ENCODE measurements at places on chromosomes 7 and 10.
A peak's percentile ranks its signal among the peaks of the same experiment; 100 is the strongest.

- no peak for DNase-seq
Observed at GRCh38 chr7:106641416-106641815, 19.5 kb downstream of the CCDC71L start.

- no peak for DNase-seq
Observed at GRCh38 chr10:133012573-133013359, 70.4 kb upstream of the CFAP46 start.

GRCh38 chr7:55426676-55427075, 61.5 kb downstream of the LANCL2 start:
- DNase-seq = no peak

DNA sequence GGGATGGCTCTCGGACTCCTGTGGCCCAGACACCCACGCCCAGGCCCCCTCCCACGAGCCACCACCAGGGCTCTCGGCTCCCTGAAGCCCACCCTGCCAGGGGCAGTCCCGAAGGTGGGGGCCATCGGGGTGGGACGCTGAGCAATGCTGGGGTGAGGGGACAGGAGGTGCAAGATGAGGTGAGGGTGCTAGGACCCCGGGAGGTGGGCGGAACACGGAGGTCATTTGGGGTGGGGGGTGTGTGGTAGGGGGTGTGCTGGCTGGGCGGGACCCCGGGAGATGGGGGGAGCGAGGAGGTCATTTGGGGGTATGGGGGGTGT, 17.0 kb upstream of the LFNG start:
- no peak for DNase-seq

- DNase-seq = no peak
Observed at GRCh38 chr10:133117688-133118071, 30.0 kb downstream of the ADGRA1 start.

GRCh38 chr7:84042110-84042539, 152.5 kb downstream of the SEMA3A start:
- no peak for DNase-seq

- DNase-seq = no peak
Observed at GRCh38 chr7:33627741-33628140, 277.6 kb upstream of the BMPER start.

DNA sequence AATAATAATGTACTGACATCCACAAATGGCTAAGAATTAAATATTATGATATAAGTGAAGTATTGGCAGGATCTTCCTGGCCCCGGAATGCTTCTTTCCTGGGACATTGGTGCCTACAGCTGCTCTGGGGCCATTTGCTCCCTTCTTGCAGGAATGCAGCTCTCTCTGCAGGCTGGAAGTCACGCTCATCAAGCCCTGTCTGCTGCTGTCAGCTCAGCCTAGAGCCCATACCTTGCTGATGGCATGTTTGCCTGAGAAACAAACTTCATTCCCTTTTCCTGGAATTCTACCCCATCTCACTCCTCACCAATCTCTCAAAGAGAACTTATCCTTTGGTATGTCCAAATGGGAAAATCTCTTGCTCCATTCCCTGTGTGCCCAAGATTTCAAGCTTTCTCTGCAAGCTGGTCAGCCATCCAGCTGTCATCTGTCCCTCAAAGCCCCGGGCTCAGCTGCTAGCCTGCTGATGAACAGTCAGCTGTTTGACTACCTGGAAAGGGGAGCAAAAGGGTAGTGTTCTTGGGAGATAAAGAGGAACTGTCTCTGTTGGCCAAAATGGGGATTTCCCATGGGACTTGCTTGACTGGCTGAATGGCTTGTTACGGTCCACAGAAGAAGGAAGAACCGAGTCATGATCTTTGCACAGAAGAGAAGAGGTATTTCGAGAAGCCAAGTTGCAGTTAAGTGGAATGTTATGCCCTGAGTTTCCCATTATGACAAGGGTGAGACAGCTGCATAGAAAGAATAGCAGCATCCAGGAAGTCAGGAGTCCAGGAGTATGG, 12.0 kb upstream of the RASSF4 start:
- DNase-seq = no peak

GRCh38 chr10:68096913-68097516, 12.3 kb upstream of the MYPN start:
- no peak for DNase-seq

DNA sequence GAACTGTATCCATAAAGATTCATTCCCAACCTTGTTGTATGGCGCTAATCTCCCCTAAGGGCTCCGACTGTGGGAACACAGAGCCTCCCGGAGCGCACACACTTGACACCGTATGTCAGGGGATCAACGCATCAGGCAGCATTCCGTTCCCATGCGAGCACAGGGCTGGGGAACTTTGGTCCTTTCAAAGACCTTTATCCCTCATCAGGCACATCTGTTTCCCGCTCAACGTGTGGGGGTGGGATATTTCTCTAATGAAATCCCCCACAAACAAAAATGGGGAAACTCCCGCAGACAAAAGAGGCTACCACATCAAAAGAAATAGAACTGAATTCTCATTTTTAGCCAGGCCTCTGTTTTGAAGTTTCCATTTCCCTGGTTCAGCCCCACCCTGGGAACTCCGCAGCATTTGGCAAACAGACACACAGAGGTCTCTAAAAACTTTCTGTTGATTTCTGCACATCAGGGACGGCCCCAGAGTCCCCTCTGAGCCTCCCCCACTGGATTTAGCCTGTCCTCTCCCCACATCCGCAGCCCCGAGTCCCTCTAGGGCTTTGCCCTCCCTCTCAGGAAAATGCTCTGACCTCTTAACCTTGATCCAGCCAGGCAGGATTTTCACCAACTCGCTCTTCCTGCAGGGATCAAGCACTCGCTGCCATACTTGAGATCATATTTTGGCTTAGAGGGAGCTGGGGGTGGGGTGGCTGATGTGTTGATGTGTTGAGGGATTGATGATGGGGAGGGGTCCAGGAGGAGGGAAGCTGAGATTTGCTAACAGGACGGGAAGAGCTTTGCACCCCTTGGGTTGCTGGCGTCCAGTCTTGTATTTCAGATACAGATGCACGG, 6.6 kb downstream of the CPA5 start:
- no peak for DNase-seq

GRCh38 chr10:21015851-21016250, 118.7 kb upstream of the NEBL start:
- DNase-seq = no peak

GRCh38 chr10:119546009-119546408, 3.5 kb upstream of the RGS10 start:
- no peak for DNase-seq

GRCh38 chr7:8433477-8434289, at the start of gene NXPH1:
Gene NXPH1, plus strand, starts transcription at chr7:8433609.
- no peak for DNase-seq

DNA sequence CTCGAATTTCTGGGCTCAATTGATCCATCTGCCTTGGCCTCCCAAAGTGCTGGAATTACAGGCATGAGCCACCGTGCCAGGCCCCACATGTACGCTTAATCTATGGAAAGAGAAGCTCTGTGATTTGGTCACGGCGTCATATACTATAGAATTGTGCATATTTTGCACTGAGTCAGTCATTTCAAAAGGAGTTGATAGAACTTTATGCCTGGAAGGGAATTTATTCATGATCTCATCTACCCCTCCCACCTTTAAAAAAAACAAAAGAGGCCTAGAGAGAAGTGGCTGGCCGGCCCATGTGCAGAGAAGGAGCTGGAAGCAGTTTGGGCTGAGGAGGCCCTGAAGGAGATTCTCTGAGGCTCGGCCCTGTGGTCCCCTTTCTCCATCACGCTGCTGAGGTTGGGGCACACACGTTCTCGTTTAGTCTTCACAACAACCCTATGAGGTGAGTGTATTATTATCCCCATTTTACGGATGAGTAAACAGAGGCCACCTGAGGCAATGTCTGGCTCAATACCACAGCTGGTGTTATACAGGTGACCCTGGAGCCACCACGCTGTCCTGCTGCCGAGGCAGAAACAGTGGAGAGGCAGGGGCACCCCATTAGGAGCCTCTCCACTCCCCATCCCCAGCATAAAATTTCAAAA, 47.2 kb upstream of the ZRANB1 start:
- DNase-seq = no peak

- DNase-seq = no peak
Observed at GRCh38 chr7:155846936-155847335, 34.7 kb upstream of the SHH start.

- DNase-seq = no peak
Observed at GRCh38 chr10:78768041-78768835, 300.5 kb upstream of the ZMIZ1 start.

DNA sequence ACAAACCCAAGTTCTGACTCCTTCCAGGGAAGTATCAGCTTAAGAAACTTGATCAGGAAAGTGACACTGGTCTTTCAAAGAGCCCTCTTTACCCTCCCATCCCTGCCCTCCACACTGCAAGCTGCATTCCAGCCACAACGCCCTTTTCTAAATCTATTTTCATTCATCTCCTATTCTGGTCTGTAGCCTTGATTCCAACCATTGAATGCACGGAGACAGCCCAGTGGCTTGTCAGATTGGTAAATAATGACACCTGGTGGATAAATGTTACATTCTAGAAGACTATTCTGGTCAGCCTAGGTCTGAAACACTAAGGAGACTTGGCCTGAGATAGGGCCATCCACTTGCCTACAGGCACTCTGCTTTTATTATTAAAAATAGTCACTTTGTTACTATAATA, 20.9 kb downstream of the MORN4 start:
- no peak for DNase-seq

DNA sequence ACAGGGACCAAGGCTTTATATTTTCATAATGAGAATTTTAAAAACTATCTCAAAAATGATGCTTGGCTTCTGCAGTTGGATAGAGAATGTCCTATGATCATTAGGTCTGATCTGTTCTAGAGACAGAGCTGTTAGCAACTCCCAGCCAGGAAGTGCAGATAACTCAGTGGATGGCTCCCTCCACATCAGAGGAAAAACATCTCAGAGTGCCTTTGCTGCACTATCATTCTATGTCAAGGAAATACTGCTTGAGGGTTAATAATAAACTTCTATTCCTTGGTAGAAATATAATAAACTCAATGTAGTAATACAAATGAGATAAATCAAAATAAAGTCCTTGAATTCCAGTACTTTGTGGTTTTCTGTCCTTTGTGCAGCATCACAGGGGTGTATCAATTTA, 78.0 kb upstream of the BET1 start:
- no peak for DNase-seq

DNA sequence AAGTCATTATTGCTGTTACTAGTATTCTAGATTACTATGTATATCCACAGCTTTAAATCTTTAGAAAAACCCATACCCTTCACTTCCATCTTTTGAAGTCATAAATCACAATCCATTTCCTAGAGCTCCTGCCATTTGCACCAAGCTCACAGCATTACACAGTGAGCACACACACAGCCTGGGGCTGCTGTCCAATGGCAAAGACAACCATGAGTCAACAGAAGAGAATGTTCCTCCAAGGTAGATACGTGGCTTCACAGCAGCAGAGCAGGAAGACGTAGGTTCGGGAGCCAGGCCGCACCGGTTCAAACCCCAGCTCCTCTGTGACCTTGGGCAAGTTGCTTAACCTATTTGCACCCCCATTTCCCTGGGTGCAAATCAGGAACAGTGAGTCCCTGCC, 234.6 kb downstream of the DIP2C start:
- DNase-seq = no peak

DNA sequence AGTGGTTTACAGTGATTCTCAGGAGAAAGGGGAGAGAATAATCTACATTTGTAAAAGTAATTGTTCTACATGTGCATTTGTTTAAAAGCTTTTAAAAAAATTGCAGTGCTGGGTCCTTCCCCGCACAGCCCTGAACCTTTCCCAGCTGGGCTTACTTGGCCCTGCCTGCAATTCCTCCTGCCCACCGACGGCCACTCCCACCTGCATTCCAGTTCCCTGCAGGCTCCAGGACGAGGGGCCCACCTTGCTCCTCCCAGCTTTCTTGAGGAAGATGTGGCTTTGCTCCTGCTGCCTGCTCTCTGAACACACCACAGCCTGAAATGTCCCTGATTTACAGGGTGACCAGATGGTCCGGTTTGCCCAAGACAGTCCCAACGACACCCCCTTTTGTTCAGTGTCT, 222.7 kb downstream of the PRPF18 start:
- DNase-seq = no peak

- DNase-seq = no peak
Observed at GRCh38 chr7:46253520-46253919, 332.4 kb upstream of the IGFBP3 start.

GRCh38 chr10:132064771-132065437, 842 bp upstream of the JAKMIP3 start:
- no peak for DNase-seq

- peak; percentile 53 for DNase-seq
Observed at GRCh38 chr7:98879198-98879978, 1.1 kb downstream of the TRRAP start.

DNA sequence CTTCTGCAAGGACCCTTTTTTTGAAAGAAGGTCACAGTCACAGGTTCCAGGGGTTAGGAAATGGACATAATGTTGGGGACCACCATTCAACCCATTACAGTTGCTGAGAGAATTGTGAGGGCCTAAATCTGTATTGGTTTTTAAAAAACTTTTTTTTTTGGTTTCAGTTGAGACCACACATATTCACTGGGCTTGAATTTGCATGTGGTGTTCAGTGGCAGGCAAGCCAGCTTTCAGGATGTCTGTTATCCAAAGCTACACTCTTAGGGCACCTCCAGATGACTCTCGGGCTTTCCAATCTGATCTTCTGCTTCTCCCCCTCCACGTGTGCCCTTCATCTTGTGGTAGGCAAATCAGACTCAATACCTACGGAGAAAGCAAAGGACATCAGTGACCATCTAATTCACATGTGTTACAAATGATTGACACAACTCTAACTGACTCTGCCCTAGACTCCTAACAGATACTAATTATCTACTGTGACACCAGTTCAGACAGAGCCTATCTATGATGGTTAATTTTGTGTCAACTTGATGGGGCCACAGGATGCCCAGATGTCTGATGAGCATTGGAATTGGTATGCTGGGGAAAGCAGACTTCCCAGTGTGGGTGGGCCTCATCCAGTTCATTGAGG, 93.3 kb upstream of the ELMO1 start:
- no peak for DNase-seq

- DNase-seq = no peak
Observed at GRCh38 chr10:126012485-126012884, 116.1 kb downstream of the FANK1 start.

DNA sequence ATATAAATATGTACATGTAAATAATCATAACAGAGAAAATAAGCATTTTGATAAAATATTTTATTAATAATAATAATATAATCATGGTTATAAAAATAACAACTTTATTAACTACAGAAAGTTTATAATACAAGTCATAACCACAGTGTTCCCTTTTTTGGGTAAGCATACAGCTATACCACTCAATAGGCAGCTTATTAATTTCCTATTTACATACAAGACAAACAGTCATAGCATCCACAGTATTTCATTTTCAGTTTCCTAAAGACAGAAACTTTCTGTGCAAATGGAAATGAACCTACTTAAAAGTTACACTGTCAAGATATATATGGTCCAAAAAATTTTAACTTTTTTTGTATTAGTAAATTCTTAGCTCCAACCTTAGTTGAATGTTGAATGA, 70.9 kb downstream of the HGF start:
- DNase-seq = no peak

DNA sequence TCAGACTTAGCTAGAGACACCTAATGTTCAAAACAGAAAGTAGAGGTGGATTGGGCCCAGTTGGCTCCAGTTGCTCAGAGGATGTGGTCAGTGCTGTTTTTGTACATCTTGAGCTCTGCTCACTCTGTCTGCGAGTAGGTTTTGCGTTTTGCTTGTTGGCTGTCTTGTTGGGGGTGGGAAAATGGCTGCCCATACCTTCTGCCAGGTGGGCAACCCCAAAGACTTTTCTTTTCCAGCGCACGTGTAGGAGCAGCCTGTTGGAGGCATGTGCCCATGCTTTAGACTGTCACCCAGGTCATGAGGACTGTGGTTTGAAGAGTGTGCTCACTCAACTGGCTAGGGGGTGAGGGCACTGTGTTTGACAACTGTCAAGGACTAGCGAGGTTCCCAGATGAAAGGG, 73.9 kb downstream of the KAT6B start:
- DNase-seq = no peak

All from activated CD8-positive, alpha-beta memory T cell treated with anti-CD3 and anti-CD28 coated beads, Interleukin-2, amount 50 U/mL, for 4 hours (primary cell).